ENCODE measurements at places on chromosomes 16 and 17.
A peak's percentile ranks its signal among the peaks of the same experiment; 100 is the strongest.

- DNase-seq, result peak; percentile 50
Observed at GRCh38 chr17:55356434-55357328, 65.0 kb downstream of the MMD start.

DNA sequence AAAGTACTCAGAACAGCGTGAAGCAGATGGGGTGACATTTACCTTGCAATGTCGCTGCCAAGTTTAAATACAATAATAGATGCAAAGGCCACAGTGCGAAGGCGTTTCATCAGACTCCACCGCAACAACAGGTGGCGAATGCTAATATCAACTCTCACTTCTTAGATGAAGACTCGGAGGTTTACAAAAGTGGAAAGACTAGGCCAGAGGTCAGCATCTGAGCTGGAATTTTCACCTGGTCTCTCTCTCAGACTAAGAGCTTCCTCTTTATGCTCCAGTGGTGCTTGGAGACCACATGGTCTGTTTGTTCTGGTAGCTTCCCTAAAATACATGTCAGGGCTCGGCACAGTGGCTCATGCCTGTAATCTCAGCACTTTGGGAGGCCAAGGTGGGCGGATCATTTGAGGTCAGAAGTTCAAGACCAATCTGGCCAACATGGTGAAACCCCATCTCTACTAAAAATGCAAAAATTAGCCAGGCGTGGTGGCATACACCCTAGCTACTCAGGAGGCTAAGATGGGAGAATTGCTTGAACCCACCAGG, 169.1 kb downstream of the XYLT1 start:
- DNase-seq, result no peak

- DNase-seq, result no peak
Observed at GRCh38 chr17:74769266-74769855, 6.8 kb downstream of the NAT9 start.

- DNase-seq, result no peak
Observed at GRCh38 chr16:57577691-57578224, 35.3 kb downstream of the ADGRG5 start.

DNA sequence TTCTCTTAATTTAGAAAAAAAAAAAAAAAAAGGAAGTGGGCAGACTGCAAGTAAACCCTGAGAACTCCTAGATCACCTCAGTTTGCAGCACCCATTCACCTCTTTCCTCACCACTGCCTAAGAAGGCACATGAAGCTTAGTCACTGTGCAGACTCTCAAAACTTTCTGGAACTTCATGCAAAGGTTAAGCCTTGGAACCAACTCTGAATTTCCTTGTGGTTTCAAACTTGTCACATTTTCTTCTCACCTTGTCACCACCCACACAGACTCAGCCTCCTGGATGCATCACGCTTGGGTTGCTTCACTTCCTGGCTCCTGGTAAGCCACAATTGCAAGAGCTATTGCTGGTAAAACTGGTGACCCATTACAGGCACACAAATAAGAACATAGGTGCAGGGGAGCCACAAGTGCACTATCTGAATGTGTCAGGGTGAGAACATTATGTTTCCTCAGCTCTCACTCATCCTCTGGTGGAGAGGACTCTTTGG, 15.0 kb upstream of the CPD start:
- peak; percentile 39 for DNase-seq

GRCh38 chr17:20315821-20316220, 151.5 kb downstream of the LGALS9B start:
- no peak for DNase-seq

GRCh38 chr17:36672403-36672918, 71.1 kb downstream of the MRM1 start:
- DNase-seq, result no peak

- DNase-seq, result no peak
Observed at GRCh38 chr17:72699545-72699944, 392.9 kb downstream of the SLC39A11 start.

DNA sequence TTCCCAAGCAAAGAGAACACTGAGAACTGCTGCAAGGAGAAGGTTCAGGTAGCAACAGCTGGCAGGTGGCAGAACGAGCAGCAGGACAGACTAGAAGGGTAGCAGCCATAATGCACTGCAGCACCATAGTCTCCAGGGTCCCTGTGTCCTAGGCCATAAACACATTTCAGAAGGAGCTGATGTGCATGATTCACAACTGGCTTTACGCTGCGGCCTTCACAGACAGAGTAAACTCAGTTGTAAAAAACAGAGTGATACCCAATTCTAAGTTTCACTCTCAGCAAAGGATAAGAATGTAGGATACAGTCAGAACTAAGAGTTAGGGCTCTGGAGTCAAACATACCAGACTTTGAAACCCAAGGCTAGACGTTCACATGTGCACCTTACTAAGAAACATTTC, 24.4 kb downstream of the ARHGAP17 start:
- DNase-seq, result no peak

DNA sequence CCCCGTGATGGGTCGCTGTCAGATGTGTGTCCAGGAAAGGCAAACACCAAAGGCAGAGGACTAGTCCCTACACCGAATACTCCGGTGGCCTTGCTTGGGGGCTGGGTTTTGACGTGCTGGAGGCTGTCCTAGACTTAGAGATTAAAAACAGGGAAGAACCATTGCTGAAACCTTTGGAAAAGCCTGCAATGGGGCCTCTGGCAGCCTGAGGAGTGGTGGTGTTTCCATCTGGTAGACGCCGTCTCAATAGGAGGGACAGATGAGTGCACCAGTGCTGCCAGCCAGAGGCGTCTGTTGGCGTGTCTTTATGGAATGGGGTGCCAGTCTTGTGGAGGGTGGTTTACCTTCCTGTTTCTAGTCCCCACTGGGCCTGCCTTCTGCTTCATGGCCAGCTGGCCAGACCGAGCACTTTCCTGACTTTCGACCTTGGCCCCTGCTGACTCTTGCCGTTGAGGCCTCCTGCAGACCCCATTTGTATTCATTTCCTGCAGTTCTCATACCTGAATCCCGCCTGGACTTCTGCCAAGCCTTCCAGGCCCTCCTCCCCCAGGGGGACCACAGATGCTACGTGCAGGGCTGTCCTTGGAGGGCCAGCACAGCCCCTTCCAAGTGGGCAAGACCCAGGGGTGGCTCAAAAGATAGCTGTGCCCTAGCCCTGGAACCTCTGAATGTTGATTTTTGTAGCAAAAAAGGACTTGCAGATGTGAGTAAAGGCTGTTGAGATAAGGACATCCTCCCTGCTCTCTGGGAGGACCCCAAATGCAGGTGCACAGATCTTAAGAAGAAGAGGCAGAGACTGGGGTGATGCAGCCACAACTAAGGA, 1.9 kb upstream of the DNASE1 start:
- no peak for DNase-seq

DNA sequence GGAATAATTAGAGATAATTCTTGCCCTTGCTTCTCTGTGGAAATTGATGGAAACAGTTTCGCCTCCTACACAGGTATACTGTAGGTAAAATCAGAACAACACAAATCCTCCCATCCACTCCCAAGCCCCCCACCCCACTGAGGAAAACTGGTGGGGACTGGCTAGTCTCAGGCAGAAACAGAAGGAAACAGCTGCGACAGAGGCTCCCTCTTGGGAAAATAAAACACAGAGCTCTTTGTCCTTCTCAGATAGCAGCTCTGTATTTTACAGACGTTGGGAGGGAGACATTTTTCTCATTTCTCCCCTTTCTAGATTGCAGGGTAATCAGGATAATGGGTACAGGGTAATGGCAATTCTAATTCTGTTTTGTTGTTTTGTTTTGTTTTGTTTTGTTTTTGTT, 1.1 kb downstream of the SLFN13 start:
- no peak for DNase-seq

DNA sequence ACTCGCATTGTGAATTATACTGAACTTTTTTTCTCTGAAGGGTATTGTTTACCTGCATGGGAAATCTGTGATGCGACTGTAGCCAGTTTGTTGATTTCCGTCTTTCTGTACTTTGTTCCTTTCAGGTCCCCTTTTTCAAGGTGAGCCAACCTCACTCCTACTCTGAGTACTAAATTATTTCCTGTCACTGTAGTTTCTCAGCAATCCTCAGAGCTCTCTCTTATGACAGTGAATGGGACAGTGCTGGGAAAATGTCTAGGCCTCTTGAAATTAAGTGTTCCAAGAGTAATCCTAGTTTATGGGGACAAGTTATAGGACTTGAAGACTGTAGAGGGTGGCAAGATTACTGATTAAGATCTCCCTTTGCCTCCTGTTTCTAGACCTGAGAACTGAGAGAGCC, 167.6 kb downstream of the CNTNAP4 start:
- no peak for DNase-seq

- no peak for DNase-seq
Observed at GRCh38 chr17:81898029-81898866, 3.8 kb upstream of the NPB start.

GRCh38 chr16:20073203-20074098, at the start of gene GPR139:
Gene GPR139, minus strand, starts transcription at chr16:20073890. Its CDS starts 274 bp downstream, at chr16:20073616.
- DNase-seq, result no peak

GRCh38 chr17:16037636-16038035, 38.0 kb downstream of the TTC19 start:
- DNase-seq, result no peak

- DNase-seq, result no peak
Observed at GRCh38 chr17:41020336-41020735, 6.7 kb downstream of the KRTAP1-5 start.

- DNase-seq, result no peak
Observed at GRCh38 chr16:87350681-87351319, 32.8 kb downstream of the FBXO31 start.

DNA sequence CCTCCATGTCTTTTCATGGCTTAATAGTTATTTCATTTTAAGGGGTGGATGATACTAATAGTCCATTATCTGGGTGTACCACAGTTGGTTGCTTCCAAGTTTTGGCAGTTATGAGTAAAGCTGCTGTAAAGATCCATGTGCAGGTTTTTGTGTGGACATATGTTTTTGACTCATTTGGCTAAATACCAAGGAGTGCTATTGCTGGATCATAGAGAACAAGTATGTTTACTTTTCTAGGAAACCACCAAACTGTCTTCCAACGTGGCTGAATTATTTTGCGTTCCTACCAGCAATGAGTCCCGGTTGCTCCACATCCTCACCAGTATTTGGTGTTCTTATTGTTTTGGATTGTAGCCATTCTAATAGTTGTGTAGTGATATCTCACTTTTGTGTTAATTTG, 181.9 kb downstream of the SPECC1 start:
- no peak for DNase-seq

GRCh38 chr17:20728181-20728580, 148.7 kb downstream of the CDRT15L2 start:
- no peak for DNase-seq

GRCh38 chr16:10501016-10501607, 79.3 kb downstream of the EMP2 start:
- no peak for DNase-seq

- no peak for DNase-seq
Observed at GRCh38 chr17:81092518-81093095, 57.7 kb downstream of the BAIAP2 start.

DNA sequence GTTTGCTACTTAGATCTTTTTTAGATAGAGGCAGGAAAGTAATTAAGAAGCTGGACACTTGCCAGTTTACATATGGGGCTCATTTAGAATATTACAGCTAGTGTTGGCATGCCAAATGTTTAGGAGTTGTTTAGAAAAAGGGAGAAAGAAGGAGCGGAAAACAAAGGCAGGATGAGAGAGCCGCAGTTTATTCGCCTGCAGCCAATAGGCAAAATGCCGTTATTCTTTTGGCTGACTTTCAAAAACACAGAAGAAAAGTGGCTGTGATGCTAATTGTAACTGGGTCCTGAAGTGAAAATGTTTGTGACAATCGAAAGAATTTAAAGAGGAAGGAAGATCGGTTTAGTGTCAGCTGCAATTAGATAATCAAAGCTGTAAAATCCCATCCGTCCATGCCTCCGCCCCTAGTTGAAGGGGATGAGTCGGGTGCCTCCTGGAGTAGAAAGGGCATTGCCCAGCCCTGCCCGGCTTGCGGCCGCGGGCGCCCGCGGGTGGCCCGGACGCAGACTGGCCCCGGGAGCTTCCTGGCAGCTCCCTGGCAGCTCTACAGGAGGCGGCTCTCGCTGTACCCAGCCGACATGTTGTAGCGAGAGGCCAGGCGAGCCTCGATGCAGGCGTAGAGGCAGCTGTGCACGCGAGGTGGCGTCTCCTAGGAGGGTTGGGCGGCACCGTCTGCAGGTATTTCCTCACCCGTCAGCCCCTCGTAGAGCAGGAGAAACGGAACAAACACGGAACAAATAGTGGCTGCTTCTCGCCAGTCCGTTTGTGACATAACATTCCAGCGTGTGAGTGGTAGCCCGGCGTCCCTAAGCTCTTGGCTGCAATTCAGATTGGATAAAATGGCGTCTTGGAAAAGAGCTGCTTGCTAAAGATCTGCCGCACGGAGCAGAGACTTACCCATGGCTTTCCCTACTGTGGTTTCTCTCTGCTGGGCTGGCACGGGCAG, 82.2 kb downstream of the TNRC6C start:
- DNase-seq, result no peak

- no peak for DNase-seq
Observed at GRCh38 chr17:65712383-65713267, 151.2 kb upstream of the AXIN2 start.

GRCh38 chr16:13296206-13296605, 394.8 kb downstream of the SHISA9 start:
- DNase-seq, result no peak

DNA sequence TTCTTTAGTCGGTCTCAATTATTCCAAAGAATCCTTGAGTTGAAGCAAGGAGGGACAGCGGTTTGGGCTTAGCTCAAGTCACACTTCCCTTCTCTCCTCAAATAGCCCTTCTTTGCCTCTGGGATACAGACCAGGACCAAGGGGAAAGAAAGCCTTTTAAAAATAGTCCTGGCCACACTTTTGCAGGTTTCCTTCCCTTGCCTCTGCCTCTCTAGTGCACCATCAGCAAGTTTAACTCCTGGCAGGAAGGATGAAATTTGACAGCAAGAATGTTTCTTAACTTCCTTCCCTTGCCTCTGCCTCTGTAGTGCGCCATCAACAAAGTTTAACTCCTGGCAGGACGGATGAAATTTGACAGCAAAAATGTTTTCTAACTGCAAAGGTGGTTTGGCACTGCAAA, 7.2 kb upstream of the G6PC1 start:
- no peak for DNase-seq

GRCh38 chr16:80968386-80969113, 38.1 kb downstream of the CMC2 start:
- DNase-seq, result no peak

GRCh38 chr17:43900183-43900857, 7.0 kb downstream of the MPP2 start:
- DNase-seq, result no peak

DNA sequence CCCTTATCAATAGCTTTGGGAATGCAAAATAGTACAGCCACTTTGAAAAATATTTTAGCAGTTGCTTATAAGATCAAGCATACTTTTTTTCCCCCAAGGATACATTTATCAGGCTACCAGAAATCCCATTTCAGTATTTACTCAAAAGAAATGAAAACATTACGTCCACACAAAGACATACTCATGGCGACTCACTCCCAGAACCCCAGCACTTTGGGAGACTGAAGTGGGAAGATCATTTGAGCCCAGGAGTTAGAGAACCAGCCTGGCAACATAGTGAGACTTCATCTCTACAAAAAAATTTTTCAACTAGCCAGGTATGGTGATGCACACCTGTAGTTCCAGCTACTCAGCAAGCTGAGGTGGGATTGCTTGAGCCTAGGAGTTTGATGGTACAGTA, 5.9 kb downstream of the SKA2 start:
- no peak for DNase-seq
